ENCODE measurements at places on chromosomes 12 and 14.

DNA sequence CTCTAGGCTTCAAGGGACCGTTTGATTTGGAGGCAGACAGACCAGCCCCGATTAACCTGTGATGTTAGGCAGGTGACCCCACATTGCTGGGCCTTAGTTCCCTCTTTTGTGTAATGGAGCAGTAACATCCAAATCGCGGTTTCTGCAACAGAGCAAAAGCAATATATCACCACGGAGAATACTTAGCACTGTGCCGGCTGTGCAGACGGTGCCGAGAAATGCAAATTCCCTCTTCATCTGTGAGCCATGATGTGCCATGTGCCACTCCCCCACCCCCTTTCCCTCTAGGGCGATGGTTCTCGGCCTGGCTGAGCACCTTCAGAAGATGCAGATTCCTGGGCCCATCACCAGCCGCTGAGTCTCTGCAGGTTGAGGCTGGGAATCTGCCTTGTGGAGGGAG, 10.9 kb downstream of the BCL7A start:
- no peak for DNase-seq

DNA sequence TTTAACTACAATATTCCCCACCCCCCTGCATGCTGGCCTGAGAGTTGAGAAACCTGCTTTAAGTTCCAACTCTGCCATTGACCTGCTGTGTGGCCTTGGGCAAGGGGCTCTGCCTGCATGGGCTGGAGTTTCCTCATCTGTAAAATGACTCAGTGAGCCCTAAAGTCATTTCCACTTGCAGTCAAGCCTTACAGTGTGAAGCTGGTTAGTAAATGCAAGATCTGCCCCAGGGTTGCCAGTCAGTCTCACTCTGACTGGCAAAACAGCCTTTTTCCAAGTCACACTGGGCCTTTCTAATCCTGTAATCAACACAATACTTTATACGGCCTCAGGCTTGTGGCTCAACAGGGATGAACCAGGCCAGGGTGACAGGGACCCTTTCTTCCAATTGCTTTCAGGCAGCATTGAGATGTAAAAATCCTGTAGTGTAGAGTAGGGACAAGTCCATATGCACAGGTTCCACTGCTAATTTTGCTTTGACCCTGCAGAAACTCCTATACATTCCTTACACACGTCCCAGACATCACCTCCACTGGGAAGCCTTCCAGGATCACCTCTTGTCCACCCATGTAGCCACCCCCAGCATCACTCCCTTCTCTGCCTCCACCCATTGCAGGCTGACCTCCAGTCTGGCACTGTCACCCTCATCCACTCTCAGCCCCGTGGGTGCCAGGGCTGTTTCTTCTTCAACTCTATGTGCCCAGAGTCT, 42.6 kb upstream of the PRIMA1 start:
- DNase-seq: no peak

DNA sequence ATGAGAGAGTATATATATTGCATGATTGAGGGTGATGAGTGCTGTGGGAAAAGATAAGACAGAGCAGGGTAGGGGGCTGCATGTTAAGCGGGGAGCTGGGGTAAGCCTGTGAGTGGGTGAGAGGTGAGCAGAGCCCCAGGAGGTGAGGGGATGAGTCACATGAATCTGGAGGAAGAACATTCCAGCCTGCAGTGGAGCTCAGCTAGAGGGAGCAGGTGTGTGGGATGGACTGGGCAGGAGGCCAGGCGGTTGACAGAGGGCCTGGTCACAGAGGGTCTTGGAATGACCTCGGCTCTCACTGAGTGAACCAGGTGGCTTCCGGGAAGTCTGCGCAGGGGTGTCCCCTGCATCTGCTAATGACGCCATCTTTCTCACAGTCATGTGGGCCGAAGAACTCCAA, 44.4 kb downstream of the GIT2 start:
- DNase-seq: no peak

GRCh38 chr14:65840118-65840751, 427.7 kb downstream of the FUT8 start:
- DNase-seq: no peak

- no peak for DNase-seq
Measured at GRCh38 chr12:68119724-68120211, 39.8 kb downstream of the IFNG start.

DNA sequence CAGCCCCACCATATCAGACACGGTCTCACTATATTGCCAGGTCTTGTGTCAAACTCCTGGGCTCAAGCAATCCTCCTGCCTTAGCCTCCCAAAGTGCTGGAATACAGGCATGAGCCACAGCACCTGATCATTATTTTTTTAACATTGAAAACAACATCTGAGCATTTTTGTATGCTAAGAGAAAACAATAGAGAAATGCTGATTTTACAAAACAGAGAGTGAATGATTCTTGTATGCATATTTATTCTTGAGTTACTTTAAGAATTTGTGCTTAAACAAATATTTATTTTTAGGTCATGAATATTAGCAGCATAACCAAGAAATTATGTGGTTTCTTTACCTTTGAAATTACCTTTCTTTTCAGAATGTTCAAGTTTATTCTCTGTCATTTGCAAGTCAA, 81.8 kb upstream of the KITLG start:
- DNase-seq: no peak

- DNase-seq: no peak
Measured at GRCh38 chr12:72134246-72135020, 137.7 kb upstream of the TRHDE start.

GRCh38 chr12:83841620-83842019, 1071.0 kb downstream of the SLC6A15 start:
- no peak for DNase-seq

DNA sequence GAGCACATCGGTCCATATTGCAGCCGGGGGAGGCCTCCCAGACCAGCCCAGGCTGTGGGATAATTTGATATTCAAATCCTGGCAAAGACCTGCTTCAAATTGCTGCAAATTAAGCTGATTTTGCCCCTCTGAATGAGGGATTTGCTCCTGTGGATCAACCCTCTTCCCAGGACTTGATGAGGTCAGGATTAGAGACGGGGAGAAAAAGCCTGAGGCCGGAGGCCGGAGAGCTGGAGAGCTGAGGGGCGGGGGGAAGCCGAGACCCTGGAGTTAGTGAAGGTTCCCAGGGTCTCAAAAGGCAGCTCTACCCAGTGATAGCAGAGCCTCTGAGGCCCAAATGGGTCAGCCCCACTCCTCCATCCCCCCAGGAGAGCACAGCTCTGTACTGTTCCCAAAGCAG, 17.5 kb upstream of the VSX2 start:
- no peak for DNase-seq

- no peak for DNase-seq
Measured at GRCh38 chr14:82182646-82183045, 649.0 kb upstream of the SEL1L start.

DNA sequence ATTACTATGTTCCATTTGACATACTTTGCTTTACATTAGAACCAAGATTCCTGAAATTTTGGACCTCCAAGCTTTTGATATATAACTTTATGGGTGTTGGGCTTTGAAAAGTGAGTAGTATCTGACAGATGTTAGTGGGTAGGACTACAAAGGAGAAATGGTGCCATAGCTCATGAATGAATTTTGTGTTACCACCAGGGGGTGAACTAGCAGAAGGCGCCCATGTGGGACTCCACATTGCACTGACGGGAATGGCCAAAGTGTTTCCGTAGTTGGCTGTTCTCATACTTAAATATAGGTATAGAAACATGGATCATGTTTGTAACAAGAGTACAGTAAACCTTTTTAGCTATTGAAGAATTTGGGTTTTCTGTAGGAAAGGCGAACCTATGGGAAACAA, 337.5 kb downstream of the FLRT2 start:
- no peak for DNase-seq

DNA sequence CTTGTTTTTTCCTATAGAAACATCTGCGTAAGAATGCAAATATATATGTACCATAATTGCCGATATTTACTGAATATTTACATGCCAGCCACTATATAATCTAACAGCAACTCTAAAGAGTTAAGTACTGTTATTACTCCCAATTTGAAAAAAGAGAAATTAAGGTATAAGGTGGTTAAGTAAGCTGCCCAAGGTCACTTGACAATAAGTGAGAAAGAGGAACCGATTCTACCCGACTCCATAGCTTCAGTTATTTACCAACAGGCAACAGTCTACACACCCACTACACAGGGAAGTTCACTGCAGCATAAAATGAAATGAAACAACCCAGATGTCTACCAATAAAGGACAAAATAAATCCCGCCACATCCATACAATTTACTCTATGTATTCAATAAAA, 1.1 kb downstream of the MIS18BP1 start:
- DNase-seq: peak; percentile 1

- DNase-seq: peak; percentile 83
Measured at GRCh38 chr12:57087010-57087690, 1.8 kb upstream of the NAB2 start.

- no peak for DNase-seq
Measured at GRCh38 chr14:48714366-48714765, 871.8 kb downstream of the RPS29 start.

DNA sequence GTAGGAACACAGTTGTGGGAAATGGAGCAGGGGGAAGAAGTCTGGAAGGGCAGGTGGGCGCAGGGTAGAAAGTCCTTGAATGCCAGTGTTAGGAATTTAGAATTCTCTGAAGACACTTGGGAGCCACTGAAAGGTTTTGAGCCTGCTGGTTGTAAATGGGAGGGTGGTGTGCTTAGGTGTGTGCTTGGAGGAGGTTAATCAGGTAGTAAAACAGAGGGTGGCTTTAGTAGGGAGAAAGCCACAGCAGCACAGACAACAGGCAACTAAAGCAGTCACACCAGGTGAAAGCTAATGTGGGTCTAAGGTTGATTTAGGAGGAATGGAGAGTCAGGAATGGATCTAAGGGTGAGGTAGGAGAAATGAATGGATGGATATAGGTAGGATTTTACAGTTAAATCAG, 385.0 kb downstream of the ZFP36L1 start:
- DNase-seq: no peak

DNA sequence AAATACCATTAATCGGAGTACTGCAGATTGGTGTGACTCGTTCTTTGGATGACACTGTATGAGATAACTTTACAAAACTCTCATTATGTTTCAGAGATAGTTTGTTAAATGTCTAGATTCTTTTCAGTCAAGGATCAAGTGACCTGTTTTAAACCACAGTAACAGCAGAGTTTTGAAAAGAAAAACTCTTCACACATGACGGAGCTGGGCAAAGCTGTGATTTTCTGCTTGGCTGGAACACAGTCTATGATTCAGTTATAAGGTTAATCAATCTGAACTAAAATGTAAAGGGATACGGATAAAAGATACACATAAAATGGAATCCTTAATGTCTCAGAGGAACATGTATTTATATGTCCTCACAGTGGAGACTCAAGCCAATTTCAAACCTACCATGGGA, 573.2 kb downstream of the PRKD1 start:
- no peak for DNase-seq

DNA sequence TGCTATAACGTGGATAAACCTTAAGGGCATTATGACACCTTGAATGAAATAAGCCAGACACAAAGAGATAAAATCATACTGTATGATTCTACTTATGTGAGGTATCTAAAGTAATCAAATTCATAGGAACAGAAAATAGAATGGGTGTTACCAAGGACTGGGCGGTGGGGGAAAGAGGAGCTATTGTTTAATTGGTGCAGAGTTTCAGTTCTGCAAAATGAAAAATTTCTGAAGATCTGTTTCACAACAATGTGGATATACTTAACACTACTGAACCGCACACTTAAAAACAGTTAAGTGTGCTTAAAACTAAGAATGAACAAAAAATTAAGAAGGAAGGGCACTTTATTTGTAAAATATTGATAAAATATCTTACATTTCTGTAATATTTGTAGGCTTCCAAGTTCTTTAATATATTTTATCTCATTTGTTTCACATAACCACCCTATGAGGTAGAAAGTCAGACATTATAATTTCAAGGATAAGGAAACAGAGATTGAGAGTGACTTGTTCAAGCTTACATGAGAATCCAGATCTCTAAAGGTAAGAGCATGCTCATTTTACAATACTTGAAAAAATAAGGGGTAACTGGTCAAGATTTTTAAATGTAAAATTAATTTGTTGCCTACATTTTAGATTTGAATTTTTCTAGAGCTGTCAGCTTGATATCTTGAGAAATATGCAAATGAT, 14.9 kb downstream of the LTA4H start:
- no peak for DNase-seq

DNA sequence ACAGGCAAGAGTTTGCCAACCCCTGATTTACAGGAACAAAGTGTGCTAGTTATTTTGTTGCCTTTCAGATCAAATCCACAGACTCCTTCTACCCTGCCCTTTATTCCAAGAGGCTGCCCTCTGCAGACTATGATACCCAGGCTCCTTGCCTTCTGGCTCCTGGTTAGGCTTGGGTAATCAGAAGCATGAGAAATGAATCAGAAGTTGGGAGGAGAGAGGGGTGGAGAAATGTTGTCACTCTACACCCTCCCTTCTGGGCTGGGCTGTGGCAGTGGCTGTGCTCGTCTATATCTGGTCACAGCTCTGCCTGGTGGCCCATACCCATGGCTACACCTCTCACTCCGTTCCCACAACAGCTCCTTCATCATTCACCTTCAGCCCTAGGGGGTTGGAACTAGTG, 204.6 kb upstream of the PLXNC1 start:
- DNase-seq: no peak

DNA sequence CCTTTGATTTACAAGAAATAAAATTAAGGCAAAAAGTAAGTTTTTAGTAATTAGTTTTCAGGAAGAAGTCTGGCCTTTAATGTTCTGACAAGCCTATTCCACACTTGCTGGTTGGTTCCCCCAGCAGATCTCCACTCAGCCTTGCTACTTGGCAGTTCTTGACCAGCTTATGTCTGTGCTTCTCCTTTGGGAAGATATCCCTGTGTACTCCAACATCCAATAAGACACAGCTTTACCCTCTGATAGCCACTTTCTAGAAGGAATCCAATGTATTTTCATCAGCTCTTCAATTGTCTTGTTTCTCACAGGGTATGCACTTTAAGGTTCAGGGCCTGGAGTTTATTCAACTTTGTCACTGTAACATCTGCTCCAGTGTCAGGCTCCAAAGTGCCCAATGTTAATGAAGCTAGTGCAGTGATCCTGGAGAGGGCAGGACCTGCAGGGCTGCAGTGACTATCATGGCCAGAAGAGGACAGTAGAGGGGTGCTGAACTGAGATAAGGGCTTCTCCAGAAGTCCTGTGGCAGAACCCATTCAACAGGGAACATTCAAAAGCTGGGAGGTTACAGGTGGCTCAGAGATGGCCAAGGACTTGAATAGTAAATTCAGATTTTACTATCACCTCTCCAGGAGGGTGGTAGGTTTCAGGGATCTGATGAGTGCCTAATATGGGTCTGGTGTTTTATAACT, 22.9 kb downstream of the JKAMP start:
- peak; percentile 25 for DNase-seq

GRCh38 chr12:114696443-114697242, 12.7 kb upstream of the TBX3 start:
- DNase-seq: no peak

GRCh38 chr12:3684449-3685051, 68.4 kb downstream of the CRACR2A start:
- DNase-seq: no peak

Data from central memory CD4-positive, alpha-beta T cell (primary cell).